ENCODE measurements at places on chromosomes 5 and 9.

DNA sequence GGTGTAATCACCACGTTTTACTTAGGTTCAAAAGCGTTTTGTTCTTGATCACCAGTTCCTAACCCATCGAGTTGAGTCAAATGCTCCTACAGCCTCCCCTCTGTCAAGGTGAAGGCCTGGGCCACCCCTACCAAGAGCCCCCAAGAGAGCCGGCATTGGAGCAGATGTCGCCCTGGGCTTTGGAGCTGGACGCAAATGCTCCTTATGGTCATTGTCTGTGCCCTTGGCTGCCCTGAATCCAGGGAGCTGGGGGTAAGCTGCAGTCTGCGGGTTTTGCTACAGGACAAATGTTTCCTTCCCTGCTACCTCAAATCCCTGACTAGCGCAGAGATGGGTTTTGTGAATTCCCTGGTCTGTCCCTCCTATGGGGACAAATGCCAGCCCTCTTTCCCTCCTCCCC, 4.9 kb downstream of the RNF183 start:
- no peak for DNase-seq

- DNase-seq, result no peak
Observed at GRCh38 chr5:178677429-178677828, 50.6 kb upstream of the CLK4 start.

GRCh38 chr5:135189024-135189423, 155.0 kb upstream of the PITX1 start:
- DNase-seq, result no peak

- no peak for DNase-seq
Observed at GRCh38 chr9:130579738-130580463, 524 bp downstream of the FUBP3 start.

DNA sequence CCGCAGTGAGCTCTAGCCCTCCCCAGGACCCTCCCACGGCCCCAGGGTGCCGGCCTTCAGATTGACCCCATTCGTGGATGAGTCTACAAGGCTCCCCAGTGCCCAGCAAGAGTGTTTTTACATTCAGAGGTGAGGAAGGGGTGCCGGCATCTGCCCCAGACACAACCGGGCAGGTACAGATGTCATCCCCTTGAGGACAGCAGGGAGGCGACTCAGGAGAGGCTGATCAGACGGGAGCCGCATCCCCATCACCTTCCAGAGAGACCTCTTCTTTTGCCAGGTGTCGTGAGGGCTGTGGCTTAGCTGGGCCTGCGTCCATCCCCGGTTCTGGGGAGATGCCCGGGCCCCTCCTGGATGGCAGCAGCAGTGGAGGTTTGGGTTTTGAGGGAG, 4.3 kb upstream of the LRRC14B start:
- DNase-seq, result no peak

DNA sequence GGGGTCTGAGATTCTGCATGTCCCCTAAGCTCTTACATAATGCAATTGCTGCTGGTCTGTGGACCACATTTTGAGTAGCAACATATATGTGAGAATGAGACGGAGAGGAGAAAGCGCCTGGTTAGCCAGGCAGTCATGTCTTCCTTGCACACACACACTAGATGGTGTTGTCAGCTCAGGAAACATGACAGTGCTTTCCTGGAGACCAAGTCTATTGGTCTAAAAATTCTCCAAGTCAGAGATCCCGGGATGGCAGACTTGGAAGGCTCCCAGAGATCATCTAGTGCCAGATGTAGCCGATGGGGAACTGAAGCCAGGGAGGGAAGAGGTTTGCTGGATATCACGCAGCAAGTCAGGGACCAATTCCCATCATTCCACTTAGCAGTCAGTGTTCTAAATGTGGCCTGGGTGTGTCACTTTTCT, 53.4 kb downstream of the GALNT12 start:
- no peak for DNase-seq

DNA sequence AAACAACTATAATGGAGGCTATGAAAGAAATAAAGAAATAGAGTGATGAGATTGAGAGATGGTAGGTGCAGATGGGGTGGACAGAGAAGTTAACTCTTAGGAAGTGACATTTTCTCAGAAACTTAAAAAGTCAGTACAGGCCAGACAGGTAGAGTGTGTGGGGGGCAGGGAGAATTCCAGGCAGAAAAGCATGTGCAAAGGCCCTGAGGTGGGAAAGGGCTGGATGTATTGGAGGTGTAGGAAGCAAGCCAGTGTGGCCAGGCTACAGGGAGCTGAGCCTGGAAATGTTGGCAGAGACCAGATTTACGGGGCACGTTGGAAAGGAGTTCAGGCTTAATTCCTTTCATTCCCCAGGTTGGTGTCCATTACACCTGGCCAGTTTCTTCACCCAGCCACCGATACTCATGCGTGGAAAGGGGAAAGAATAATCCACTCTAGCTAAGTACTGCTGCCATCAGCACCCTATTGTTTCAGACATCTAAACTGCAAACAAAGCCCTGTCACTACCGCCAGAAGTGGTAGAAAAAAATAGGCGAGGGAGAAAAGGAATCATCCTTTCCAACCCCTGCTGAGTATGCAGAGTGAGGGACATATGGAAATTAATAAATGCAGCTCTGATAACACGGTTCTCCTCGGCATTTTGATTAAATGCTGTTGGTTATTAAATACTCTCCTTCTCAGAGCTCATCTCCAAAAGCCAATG, 116.8 kb upstream of the GPR151 start:
- DNase-seq, result no peak

DNA sequence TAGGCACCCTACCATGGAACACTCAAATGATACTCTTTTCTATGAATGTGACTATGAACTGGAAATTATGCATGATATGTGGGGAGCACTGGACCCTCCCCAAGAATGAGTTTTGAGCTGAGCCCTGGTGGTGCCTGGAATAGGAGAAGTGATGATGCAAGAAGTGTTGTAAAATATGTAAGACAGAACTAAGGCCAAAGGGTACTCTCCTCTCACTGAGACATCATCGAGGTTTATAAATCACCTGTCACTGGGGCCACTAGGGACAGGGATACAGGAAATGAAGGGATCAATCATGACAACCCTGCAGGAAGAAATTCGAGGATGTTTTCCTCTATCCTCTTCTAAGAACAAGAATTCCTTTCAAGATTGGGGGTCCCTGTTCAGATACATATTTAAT, 45.4 kb downstream of the PCSK1 start:
- DNase-seq, result no peak

- DNase-seq, result no peak
Observed at GRCh38 chr5:144460600-144460999, 289.9 kb downstream of the KCTD16 start.

- DNase-seq, result no peak
Observed at GRCh38 chr5:71475788-71476384, 20.4 kb downstream of the BDP1 start.

DNA sequence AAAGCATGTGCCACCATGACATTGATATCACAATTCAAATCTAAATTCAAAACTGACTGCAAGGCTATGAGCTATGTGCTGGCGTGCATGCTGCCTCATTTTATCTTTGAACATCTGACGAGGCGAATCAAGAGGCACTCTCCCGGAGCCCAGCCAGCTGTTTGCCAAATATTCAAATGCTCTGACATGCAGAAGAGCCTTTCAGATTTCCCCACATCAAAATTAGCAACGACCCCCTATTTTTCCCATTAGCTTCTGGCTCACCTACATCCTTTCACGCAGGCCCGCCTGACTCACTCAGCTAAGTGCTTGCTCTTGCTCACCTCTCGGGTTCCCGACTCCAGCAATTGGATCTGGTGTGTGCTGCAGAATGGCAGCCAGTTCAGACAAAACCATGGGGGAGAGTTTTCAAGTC, 159.0 kb downstream of the NR2F1-AS1 start:
- DNase-seq, result peak; percentile 23

- no peak for DNase-seq
Observed at GRCh38 chr9:104746798-104747197, 685 bp upstream of the NIPSNAP3A start.

DNA sequence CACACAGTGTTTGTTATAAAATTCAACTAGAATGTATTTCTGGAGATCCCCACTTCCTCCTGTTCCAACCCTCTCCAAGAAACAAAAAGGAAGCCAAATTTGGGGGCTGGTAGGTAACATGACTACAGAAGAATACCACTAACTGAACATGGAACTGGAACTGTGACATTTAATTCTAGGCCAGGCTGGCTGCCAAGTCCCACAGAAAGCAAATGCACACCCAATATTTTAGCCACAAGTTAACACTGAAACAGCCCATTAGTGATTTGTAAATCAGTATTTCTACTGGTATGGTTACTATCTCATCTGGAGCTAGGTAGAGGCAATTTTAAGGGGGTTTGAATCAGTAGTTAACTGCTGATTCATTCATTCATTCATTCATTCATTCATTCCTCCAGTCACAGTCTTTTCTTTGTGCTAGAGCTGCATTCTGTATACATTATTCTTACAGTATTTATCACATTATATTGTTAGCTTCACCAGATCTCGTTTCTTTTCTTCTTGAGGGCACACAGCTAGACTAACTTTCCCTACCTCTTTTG, 131.7 kb upstream of the GDNF start:
- DNase-seq, result no peak

DNA sequence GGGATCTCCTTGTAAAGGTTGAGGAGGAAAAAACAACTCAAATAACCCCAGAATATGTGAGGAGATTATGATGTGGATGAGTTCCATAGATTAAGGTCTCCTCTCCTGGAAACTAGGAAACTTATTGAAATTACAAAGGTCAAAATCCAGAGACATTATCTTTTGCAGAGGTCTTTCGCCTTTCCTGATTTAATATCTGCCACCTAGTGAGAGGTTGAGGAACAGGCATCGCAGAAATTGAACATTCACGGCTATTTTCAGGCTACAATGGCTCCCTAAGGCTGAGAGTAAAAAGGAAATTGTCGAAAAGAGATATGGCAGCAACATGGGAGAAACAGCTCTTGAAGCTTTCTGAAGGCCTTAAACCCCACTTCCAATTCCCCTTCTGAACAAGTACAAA, 127.5 kb upstream of the PLCXD3 start:
- DNase-seq, result no peak

DNA sequence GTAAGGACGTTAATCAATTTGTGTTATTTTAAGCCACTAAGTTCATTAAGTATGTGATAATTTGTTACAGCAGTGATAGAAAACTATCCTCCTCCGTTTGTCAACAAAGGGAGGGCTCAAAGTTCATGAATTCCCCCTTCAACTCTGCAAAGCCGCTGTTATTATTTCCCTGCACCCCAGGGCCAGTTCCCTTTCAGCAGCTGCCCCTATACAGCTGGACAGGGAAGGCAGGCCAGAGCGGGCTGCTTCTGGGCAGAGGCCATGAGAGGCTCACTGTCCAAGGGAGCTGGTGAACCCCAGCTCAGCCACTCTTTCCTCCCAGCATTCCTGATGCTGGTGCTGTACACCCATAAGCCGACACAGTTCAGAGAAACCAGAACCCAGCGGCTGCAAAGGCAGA, 102.4 kb upstream of the GPR151 start:
- DNase-seq, result no peak

DNA sequence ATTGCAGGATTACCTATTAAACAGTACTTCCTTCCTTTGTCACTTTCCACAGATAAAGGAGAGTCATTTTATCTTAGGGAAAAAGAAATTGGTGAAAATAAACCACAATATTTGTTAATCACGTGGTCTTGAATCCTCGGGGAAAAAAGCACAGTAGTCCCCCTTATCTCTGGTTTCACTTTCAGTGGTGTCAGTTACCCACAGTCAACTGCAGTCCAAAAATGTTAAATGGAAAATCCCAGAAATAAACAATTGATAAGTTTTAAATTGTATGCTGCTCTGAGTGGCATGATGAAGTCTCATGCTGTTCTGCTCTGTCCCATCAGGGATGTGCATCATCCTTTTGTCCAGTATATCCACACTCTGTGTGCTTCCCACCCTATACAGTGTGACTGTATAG, 405.2 kb upstream of the MPDZ start:
- no peak for DNase-seq

GRCh38 chr5:362189-362588, 40.7 kb downstream of the AHRR start:
- DNase-seq, result no peak

- DNase-seq, result no peak
Observed at GRCh38 chr9:113463418-113464285, at the start of gene RGS3. TSS of gene RGS3 (plus strand) at chr9:113463727. CDS start at chr9:113463803, 76 bp downstream.

- no peak for DNase-seq
Observed at GRCh38 chr9:98834386-98834785, 26.9 kb downstream of the GALNT12 start.

DNA sequence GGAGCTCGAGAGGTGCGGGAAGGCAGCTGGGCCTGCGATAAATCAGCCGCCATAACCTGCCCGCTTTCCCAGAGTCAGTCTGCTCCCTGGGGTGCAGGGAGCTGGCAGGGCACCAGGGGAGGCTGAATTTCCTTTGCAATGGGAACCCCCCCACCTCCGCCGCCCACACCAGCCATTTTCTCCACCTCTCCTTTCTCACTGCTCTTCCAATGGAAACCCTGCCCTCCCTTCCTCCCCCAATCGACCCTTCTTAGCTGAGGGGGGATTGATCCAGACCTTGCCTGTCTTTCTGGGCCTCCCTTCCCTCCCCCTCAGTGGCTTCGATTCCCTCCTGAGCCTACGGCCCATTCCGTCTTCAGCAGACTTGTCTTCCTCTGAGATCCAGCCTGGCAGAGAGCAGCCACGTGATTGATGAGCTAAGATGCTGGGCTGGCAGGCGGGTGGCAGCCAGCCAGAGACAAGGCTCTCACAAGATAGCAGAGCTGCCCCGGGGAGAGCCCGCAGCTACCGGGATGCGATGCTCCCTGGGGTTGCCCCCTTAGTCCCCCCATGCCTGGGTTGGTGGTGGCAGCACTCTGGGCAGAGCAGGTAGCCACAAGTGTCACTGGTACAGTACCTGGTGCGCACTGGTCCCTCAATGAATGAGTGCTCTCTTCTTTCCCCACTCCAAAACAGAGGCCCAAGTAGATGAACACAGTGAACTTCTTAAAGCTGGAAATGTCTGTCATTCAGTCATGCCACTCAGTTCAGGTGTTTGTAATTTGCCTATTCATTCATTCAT, 53.7 kb upstream of the FABP6 start:
- DNase-seq, result peak; percentile 42

DNA sequence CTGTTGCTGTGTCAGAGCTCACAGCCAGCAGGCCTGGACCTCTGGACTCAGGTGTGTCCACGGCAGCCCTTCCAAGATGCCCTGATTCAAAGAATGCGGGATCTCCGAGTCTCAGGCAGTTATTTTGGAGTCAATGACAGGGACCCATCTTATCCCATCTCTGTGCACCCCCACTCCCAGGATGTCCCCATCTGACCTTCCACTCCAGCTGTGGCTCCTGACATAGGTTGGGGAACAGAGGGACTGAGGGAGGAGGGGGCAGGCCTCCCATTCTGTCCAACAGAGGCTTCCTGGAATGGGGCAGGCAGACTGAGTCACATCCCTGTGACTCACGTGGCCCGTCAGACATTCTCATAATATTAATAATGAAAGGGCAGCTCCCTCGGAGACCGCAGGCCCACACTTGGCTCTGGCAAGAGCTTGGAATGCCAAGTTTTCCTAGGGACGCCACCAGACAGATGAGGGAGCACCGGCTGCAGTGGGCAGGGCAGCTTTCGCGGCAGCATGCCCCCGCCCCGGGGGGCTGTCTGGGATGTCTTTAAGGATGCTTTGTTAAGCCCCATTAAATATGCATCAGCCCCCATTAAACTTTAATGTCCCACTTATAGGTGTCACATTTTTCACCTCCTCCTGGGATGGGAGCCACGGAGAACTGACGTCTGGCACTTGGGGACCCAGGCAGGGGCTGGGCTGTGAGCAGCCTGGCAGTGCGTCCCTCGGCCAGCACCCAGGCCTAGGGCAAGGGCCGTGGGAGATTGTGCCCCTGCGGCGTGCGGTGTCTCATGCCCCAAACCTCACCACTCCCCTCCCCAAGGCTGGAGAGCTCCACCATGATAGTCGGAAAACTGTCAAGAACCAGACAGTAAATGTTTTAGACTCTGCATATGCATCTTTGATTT, 23.6 kb upstream of the FIBCD1 start:
- no peak for DNase-seq
